ENCODE measurements at places on chromosomes 7 and 10.

DNA sequence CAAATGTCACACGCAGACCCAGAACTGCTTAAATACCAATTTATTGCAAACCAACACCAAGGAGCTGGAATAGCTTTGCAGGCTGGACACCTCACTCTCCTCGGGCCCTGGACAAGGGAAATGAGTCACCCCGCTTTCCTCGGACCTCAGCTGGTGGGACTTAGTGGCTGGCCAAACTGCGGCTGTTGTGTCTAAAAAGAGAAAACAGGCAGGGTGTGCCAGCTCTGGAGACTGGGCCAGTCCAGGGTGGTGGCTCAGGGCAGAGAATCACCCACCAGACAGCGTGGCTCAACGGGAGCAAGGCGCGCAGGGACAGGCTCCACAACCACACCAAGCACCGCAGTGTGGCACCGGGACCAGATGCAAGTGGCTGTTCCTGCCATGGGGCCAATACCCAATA, 58.2 kb upstream of the CAMK2B start:
- DNase-seq, result peak; percentile 27

GRCh38 chr7:34655384-34655783, 2.6 kb upstream of the NPSR1 start:
- DNase-seq, result no peak

DNA sequence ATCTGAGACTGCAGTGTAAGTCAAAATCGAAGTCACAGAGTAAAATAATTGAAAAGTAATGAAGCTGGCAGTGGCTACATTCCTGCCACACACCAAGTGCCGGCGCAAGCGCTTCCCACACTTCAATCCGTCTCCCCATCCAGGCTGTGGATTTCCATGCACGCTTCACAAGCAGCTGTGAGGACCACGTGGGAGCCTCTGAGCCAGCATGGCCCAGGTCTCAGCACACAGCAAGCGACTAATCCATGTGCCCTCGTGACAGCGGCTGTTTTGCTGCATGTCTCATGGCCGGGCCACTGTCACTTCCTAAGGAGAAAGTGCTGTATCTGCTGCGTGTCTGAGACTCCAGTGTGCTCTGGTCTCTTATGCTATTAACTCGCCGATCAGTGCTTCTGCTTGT, 566.9 kb downstream of the DNAJB6 start:
- no peak for DNase-seq

DNA sequence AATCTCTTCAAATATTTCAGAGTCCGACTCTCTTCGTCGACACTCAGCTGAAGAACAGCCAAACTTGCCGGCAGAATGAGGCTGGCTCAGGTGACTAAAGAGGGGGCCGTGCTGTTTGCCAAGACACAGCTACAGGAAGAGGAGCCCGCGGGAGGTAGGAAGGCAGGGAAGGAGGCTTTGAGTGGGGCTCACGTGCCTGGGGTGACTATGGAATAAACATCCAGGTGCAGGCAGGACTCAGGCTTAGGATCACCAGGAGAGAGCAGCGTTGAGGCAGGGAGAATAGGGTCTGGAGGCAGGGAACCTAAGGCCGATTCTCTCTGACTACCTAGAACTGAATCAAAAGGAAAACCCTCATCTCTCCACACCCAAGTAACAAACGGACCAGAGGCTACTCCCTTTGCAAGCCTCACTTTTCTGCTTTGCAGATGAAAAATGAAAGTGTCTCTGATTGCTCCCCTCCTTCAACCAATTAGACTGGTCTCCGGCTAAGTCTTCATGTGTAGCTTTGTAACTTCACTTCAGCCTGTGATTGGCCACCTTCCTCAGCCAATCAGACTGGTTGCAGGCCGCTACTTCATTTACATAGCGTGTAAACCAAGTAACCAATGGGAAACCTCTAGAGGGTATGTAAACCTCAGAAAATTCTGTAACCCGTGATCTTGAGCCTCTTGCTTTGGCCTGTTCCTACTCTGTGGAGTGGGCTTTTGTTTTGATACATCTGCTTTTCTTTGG, 19.7 kb upstream of the BNIP3 start:
- peak; percentile 64 for DNase-seq

DNA sequence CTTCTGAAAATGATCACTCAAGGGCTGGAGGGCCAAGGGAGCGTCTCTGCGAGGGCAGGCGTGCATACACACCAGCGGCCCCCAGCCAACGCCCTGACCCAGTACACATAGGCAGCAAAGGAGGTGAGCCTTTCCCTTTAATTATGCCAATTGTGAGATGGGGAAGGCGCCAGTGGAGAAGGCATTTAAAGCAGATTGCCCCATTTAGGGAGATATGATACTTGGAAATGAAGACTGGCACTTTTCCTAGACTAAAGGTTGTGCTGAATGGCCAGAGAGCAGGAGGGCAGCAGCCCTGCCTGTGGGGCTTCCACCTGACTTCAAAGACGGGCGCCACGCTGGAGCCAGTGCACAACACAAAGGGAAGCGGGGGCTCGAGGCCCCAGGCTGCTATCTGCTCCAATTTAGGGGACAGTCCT, 24.1 kb downstream of the HIPK2 start:
- no peak for DNase-seq

GRCh38 chr7:137628216-137628615, 218.6 kb downstream of the DGKI start:
- no peak for DNase-seq

DNA sequence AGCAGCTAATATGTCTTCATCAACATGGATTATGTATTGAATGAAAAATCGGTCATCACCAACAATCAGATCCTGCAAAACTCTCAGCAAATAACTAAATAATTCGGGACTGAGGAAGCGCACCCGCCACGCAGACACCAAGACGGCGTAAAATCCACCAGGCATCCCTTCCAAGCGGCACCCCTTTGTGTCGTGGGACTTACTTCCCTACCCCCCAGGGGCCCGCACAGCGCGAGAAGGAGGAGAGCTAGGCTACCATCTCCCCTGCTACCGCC, 721 bp downstream of the ARL3 start:
- DNase-seq, result no peak

DNA sequence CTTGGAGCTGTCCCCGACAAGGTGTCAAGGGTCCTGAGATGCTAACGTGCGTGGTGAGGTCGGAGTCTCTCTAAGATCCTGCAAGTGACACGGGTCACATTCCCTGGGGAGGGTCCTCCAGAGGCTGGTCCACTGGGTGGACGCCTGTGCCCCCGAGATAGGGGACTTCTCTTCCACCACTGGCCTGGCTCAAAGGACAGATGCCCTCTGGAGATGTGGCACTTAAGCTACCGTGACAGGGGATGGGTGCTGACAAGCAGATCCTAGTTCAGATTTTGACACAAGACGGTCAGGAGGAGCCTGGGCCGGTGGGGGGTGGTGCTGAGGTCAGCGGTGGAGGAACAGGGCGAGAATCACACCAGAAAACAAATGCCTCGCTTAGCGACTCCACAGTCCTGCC, 178.0 kb downstream of the ADARB2 start:
- no peak for DNase-seq

- DNase-seq, result no peak
These were observed 444.3 kb downstream of the AUTS2 start for GRCh38 chr7:70042533-70042932.

DNA sequence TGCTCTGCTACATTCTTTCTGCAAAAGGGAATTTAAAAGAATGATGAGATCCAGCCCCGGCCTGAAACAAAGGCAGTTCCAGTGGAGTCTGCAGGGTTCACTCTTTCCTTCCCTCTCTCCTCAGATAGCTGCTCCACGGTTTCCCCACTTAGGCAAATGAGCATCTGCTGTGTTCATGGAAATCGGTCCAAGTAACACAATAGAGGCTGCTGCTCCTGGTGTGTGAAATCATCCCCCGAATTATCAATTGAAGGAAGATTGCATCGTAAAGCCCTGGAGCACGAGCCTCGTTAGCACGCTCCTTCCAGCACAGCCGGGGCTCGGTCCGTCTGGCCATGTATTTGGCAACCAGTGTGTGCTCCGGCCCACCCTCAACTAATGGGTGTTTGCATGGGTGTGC, 108.3 kb upstream of the DPP6 start:
- DNase-seq, result no peak

DNA sequence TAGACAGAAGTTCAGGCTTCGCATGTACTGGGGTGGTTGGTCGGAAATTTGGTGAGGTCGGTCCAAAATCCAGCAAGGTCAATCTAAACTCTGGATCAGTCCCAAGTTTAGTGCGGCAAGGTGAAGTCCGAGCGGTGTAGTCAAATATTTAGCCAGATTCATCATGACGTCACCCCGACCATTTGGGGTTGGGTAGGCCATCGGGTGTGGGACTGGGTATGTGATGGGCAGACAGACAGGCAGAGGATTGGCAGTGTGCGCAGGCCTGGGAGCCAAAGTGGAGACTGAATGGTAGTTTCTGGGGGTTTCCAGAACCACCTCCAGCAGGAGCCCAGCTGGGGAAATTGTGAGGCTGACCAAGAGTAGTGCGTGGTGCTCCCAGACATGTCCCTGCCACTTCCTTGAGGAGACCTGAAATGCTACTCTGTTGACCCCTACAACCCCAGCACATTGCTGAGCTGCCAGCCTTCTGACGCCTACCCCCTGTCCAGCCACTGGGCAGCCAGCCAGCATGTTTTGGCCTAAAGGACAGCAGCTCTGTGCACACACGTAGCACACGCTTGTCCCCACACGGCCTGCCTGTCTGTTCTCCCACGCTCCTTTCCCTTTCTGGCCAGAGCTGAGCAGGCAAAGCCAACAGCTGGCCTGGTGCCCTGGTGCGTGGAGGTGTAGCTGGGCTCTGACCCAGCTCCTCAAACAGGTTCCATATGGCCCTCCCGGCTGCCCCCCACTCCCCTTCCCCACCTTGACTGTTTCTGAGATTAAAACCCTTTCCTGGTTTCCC, 55.9 kb downstream of the FAM241B start:
- DNase-seq, result no peak

- no peak for DNase-seq
These were observed 293.6 kb downstream of the DNAJB6 start for GRCh38 chr7:157630301-157630853.

GRCh38 chr7:112065758-112066157, 140.4 kb downstream of the DOCK4 start:
- DNase-seq, result no peak

GRCh38 chr10:26621889-26622711, 75.4 kb upstream of the PDSS1 start:
- DNase-seq, result peak; percentile 62
